Tibial artery (tissue), 4 donors: ENCODE measurements at places on chromosomes 5 and 9.

- DNase-seq = no peak
Measured at GRCh38 chr9:859251-859650, 17.8 kb downstream of the DMRT1 start.

- no peak for DNase-seq
Measured at GRCh38 chr9:113669522-113670115, 206.1 kb downstream of the RGS3 start.

DNA sequence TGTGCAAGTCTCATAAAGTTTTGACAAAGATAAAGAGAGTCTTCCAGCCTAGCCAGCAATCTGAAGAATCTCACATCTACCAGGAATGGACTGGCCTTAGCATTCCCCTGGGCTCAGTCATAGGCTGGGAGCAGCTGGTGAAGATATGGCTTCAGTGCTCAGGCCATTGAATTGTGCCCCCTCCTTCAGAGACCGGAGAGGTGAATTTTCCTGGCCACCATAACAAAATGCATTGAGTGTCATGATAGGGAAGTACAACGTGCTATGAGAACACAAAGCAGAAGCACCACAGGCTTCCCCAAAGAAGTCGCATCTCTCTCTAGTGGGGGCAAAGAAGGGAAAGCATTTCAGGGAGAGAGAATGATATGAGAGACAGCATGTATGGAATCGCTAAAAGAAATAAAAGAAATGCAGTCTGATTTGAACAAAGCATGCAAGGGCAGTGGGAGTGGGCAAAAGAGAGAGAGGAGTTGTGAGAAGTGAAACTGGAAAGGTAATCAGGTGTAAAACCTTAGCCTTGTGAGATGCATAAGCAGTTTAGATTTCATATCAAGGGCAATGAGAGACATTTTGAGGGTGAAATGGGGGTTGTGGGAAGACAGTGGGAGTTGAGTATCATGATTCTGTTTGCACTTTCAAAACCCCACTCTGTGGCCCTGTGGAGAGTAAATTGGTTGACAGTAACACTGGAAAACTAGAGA is 57.1 kb upstream of the NMUR2 start:
- DNase-seq = no peak

DNA sequence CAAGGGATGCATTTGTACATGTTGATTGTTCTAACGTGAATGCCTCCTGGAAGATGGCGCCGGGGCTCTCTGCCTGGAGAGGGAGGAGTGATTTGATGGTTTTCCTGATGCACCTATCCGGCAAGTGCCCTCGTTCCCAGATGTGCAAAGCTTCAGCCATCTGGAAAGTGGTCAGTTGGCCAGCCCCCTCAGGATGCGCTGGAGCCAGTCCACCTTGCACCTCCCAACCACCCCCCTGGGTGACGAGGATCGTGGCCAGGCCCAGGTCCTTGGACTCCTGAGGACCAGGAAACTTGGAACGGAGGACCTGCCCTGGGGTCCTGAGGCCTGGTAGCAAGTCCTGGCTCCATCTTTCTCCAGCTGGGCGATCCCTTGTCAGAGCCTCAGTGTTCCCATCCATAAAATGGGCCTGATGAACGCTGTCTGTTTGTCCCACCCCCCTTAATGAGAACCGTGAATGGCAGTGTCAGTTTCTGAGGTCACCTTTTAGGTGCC is 23.6 kb upstream of the RNU6ATAC start:
- peak; percentile 14 for DNase-seq

DNA sequence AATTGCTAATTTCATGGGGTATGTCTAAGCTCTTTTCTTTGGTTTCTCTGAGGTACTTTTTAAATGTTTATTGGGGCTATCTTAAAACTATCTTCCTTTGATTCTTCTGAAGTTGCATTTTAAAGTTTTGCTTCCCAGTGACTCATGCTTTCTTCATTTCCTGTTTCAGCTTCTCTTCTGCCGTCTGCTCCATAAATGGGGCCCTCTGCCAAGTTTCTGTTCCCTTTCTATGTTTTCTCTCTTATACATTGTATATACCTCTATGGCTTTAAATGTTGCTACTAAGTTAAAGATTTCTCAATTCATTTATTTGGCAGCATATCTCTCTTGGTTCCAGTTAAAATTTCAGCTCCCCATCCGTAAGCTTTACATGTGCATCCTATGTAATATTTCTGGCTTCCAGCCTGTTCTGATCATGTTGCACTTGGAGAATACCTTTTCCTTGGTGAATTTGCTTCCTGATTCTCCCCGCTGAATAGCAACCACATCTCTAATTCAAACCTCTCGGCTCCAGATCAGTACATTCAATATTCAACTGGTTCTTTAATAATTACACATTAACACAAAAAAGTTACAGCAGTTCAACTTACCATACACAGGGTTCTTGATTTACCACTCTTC is 125.3 kb downstream of the ST8SIA4 start:
- peak; percentile 39 for DNase-seq
